Hematopoietic multipotent progenitor cell (in vitro differentiated cells): ENCODE measurements at places on chromosomes 7 and 10. TPM values are rescaled to one million over a fixed set of nuclear protein-coding genes. Genes with fewer than 3 reads are reported as not detected.

Gene FAM3C
- 6.7 TPM for total RNA-seq

Gene KIF5B
- 18.0 TPM for total RNA-seq

Gene NCAPG2
- 6.7 TPM for total RNA-seq

Gene VSTM2A
- not detected for total RNA-seq

Gene SMARCD3
- total RNA-seq = 8.3 TPM

Gene CALHM3
- total RNA-seq = 0.27 TPM

GRCh38 chr10:63677001-63677400 lies 155.8 kb downstream of the REEP3 start:
- no peak for DNase-seq

DNA sequence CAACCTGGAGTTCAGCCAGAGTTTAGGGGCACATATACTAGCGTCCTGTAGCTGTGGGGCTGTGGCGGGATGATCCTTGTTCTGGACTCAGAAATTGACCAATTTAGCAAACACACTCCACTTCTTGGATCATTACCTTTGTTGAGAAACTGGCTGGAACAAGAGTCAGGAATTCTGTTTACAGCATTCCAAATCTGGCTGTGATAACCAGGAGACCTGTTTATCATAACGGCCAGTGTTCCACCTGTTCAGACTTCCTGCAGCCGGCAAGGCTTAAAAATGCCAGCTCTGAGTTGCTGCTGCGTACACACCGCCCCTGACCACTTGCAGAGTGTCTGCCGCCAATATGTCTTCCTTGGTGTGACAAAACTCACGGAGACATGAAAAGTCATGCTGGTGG lies 64.8 kb downstream of the ARMC3 start:
- no peak for DNase-seq

DNA sequence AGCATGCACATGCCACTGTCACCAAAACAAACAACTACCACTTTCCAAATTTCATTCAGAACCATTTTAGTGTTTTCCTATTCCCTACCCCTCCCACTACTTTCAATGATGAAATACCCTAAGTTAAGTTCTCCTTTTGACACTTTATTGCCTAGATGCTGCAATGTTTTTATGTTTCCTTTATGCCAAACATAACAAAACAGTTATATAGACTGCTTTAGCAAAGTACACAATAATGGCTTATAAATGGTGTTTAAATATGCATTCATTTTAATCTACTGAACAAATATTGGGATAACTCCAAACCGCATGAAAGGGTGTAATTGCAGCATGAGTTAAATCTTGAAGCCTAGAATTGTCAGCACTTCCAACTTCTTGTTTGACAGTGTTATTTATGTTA lies 69.2 kb downstream of the PHYHIPL start:
- no peak for DNase-seq

- no peak for DNase-seq
These were observed 81.8 kb upstream of the CREB5 start for GRCh38 chr7:28330384-28331070.

DNA sequence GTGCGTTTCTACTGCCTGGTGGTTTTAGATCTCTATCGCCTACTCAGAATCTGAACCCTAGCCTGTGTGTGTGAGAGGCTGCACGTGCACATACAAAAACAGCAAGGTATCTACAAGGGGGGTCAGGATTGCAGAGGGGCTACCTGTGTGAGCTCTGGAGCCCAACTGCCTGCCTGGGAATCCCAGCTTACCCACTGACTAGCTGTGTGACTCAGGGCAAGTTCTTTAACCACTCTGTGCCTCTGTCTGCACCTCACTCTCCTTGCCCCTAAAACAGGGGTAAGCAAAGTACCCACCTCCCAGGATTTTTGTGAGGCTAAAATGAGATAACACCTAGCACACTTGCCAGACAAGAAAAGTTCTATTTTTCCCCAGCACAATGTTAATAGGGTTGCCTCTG lies 32.5 kb downstream of the DLG5 start:
- DNase-seq = no peak
